ENCODE measurements at places on chromosomes 7 and 10. TPM values are rescaled to one million over a fixed set of nuclear protein-coding genes. Genes with fewer than 3 reads are reported as not detected.

Gene CHRM2
- total RNA-seq: 0.07 TPM

Gene TECTB
- not detected for total RNA-seq

Gene WNT2
- total RNA-seq: 0.62 TPM

Gene CYP26C1
- total RNA-seq: 0.15 TPM

Gene TRPV5
- total RNA-seq: not detected

Gene MMP21
- total RNA-seq: not detected

Gene LRRTM3
- 0.15 TPM for total RNA-seq

All from chondrocyte (in vitro differentiated cells).